ENCODE measurements at places on chromosomes 11 and 22.

- no peak for DNase-seq
These were observed 27.0 kb upstream of the POU2AF1 start for GRCh38 chr11:111406091-111406490.

DNA sequence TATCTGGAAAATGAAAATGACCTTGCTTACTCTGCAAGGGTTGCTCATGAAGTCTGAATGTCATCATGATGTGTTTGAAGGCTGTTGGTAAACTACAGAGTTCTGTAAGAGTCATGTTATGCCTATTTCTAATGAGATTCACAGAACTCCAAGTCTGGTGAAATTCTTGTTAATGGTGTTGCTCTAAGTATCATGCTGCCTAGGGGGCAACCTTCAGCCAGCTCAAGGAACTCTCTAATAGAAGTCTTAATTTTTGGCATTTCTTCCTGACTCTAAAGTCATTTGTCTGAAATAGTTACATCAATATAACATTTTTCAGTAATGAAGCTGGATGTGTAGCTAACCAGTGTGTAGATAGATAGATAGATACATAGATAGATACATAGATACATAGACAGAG is 302.8 kb downstream of the FAT3 start:
- no peak for DNase-seq

GRCh38 chr22:49372111-49372529 is 455.6 kb downstream of the BRD1 start:
- DNase-seq = no peak

- no peak for DNase-seq
These were observed 42.5 kb downstream of the WT1 start for GRCh38 chr11:32392840-32393239.
